Stimulated activated CD8-positive, alpha-beta memory T cell treated with anti-CD3 and anti-CD28 coated beads, Interleukin-15, amount 100 ng/mL, for 48 hours (primary cell): ENCODE measurements at places on chromosomes 1 and 21.
A peak's percentile ranks its signal among the peaks of the same experiment; 100 is the strongest.

GRCh38 chr1:217896490-217896889, 265.3 kb downstream of the SPATA17 start:
- DNase-seq: no peak

DNA sequence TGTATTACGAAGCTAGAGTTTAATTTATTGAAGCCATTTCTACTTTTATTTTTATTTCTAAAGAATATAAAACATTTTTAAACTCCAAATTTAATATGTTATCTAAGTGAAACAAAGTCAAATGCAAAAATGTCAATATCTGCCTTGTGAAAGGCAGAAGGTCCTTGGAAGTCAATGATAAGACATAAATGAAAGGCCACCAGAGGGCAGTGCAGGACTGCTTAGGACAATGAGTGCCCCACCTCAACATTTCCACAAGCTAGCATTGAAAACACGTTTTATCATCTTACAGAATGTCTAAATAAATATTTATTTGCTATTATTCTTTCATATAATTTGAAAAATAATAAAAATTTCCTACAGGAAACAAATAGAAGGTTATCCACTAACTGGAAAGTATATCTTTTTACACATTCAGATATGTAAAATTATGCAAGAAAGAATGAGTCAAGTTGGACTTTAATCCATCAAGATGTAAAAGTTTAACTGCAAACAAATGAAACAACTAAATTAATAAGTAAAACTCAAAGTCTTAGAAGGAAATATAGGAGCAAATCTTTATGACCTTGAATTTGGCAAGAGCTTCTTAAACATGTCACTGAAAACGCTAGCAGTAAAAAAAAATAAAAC, 140.1 kb upstream of the FMN2 start:
- no peak for DNase-seq

- DNase-seq: no peak
Measured at GRCh38 chr1:13683206-13683605, 16.8 kb upstream of the PRDM2 start.

GRCh38 chr1:64366821-64367220, 103.1 kb upstream of the CACHD1 start:
- peak; percentile 2 for DNase-seq

GRCh38 chr1:214330222-214330621, 49.3 kb downstream of the SMYD2 start:
- DNase-seq: no peak
